Daoy (cell line): ENCODE measurements at places on chromosomes 4 and X.

GRCh38 chr4:71648448-71648847, 135.4 kb downstream of the GC start:
- no peak for DNase-seq

DNA sequence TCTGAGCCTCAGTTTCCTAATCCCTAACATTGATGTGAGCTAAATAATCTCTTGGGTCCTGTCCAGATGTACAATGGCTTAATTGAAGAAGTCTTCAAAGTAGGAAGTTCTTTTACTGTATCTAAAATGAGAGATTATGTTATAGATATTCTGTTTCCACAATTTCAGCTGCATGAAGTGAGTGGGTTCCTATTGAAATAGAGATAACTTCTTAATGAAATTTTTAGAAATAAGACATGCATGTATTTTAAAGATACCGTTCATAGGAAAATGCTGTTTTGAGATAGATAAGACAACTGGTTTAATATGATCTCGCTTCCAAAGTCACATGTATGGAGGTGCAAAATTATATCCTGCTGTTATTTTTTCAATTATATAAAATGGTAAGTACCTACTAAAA, 71.9 kb downstream of the CLDN22 start:
- DNase-seq, result no peak

- no peak for DNase-seq
These were observed 1.2 kb downstream of the CTSO start for GRCh38 chr4:155952501-155952901.

GRCh38 chr4:22988526-22988925, 295.8 kb downstream of the GBA3 start:
- no peak for DNase-seq

DNA sequence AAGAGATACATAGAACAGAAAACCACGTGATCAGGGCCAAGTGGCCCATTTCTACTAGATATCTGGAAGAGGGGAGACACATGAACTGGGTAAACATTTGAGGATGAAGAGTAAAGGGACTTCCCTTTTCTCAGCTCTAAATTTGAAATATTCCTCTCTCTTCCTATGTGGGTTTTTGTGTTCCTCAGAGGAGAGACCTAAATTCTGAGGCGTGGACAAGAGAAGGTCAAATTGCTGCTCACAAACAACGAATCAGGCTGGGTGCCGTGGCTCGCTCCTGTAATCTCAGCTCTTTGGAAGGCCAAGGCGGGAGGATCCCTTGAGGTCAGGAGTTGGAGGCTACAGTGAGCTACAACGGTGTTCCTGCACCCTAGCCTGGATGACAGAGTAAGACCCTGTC, 216.0 kb downstream of the PTTG2 start:
- no peak for DNase-seq

GRCh38 chr4:180532691-180533090, 1710.5 kb upstream of the TENM3 start:
- DNase-seq, result peak; percentile 12

- no peak for DNase-seq
These were observed 116.1 kb downstream of the FAM53A start for GRCh38 chr4:1567808-1568581.

DNA sequence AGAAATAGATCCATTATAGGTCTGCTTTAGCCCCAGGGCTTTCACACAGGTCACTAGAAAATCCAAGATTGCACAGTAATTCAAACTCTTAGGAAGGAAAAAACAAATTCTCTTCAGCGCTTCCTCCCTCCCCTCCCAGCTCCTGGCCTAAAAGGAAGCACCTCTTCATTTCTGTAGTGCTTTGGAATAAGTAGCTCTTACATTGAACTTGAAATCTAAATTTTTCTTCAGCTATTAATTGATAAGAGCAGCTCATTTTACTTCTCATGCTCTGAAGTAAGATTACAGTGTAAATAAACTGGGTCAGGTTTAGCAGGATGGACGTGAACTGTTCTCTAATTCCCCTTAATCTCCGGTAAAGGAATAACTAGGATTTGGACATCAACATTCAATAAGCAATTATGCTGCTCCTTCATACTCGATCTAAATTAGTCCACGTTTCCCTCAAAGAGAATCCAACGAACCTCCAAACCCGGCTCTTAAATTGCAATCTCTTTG, 10.9 kb upstream of the SEL1L3 start:
- DNase-seq, result no peak

DNA sequence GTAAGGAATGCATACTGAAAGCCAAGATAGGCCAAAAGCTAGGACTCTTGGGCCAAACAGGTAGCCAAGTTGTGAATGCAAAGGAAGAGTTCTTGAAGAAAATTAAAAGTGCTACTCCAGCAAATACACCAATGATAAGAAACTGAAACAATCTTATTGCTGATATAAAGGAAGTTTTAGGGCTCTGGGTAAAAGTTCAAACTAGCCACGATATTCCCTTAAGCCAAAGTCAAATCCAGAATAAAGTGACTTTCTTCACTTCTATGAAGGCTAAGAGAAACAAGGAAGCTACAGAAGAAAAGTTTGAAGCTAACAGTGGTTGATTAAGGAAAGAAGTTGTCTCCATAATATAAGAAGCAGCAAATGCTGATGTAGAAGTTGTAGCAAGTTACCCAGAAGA, 397.6 kb downstream of the PACRGL start:
- DNase-seq, result no peak

GRCh38 chrX:68754406-68754805, 74.4 kb upstream of the EFNB1 start:
- no peak for DNase-seq

DNA sequence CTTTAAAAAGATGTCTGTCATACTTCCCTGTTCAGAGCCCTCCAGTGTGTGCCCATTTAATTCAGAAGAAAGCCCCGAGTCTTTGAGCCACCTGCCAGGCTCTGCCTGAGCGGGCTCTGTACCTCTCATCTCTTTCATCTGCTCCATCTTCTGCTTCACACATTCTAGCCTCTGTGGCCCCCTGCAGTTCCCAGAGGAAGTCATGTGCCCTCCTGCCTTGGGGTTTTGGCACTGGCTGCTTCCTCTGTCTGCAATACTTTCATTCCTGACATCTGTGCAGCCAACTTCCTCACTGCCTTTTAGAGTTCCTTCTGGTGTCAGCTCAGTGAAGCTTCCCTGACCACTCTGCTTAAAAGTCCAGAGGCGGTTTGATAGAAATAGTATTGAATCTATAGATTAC, 6.2 kb upstream of the STK32B start:
- DNase-seq, result peak; percentile 51

- DNase-seq, result no peak
These were observed 1.5 kb upstream of the FAM193A start for GRCh38 chr4:2534904-2535375.

DNA sequence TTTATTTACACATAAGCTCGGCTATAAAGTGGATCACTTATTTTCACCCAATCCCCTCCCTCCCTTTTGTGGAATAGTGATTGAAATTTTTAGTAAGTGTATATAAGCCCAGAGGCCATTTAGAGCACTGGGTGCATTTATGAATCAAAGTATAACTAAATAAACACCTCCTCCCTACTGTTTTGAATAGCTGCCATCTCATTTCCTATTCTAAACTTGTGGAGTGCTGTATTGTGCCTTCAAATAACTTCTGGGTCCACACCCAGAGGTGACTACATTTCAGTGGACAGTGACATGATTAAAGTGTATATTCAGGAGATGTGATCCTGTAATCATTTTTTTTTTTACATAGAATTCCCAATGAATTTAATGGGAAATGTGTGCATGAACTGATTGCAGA, 104.9 kb downstream of the TEX13C start:
- DNase-seq, result no peak

DNA sequence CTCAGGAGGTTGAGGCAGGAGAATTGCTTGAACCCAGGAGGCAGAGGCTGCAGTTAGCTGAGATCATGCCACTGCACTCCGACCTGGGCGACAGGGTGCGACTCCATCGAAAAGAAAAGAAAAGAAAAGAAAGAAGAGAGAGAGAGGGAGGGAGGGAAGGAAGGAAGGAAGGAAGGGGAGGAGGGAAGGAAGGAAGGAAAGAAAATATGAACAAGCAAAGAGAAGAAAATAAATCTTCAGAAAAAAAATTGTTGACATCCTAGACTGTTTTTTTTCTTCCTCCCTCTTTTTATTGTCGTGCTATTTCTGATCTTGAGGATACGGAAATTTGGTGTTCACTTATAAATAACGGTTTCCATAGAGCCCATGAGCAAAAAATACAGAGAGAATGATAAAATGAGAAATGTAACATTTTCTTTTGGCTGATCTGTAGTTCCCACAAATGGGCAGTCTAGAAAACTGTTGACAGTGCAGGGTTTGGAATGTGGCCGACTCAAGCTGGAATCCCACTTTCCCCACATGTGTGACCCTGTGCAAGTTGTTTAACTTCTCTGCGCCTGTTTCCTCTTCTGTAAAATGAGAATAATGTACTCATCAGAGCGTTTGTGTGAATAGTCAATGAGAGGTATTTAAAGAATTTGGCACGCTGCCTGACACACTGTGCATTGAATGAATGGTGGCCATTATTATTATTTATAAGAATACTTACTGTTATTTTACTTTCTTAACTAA, 19.4 kb downstream of the SORBS2 start:
- peak; percentile 72 for DNase-seq

DNA sequence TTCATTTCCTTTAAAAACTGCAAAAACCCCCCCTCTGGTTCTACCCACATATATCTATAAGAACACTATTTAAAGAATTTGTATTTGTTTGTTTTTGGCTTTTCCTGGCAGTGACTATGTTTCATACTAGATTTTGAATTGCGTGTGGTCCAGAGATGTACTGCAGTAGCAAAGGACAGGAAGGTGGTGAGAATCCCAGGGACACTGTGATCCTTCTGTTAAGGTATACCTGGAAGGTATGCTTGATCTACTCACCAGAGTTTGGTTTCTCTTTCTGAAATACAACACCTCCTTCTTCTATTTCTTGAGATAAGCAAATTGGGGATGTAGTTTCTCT, 129.6 kb upstream of the RASGEF1B start:
- no peak for DNase-seq

DNA sequence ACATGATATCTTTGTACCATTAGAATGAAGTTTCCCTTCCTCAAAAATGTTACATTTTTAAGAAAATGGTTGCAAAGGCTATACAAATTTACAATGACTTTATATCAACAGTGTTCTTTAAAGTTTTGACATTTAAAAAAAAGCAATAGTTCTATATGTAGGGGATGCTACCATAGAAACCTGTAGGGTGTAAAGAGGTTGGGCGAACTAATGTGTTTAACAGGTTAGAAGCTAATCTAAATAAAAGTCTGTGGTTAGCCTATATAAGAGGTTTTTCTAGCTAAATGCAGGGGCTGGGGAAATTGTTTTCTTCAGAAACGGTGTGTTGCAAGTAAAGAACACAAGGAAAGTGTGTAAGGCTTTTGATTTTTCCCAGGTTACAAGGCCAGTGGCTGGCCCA, 73.3 kb downstream of the GBA3 start:
- DNase-seq, result no peak

DNA sequence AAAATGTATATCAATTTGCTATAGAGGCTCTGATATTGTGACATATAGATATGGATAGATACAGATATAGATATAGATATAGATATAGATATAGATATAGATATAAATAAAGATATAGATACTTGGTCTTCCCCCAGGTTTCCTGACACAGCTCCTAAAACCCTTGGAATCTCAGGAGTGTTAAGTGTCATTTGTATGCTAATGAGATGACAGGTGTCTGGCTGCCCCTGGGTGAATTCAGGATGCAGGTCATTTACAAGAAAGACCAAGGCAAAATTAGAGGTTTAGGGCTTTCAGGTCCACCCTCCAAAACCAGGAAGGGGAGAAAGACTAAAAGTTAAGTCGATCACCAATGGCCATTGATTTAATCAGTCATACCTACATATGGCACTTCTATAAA, 1034.8 kb downstream of the PDHA2 start:
- no peak for DNase-seq

DNA sequence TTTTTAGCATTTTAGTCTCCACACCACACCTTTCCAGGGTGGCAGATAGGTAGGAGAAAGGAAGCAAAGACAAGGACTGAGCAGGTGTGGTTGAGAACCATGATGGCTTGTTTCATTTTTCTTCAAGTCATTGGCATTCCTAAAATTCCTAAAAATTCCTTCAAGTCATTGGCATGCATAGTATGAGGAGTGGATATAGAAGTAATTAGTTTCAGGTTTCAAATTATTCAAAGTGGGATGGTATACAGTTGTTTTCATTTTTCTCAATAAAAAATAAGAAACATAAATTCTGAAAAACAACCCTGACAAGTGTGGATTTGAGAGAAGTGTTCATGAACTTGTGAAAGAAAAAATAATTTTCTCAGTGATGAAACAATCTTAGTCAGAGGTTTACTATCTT, 22.3 kb upstream of the HERC3 start:
- no peak for DNase-seq

DNA sequence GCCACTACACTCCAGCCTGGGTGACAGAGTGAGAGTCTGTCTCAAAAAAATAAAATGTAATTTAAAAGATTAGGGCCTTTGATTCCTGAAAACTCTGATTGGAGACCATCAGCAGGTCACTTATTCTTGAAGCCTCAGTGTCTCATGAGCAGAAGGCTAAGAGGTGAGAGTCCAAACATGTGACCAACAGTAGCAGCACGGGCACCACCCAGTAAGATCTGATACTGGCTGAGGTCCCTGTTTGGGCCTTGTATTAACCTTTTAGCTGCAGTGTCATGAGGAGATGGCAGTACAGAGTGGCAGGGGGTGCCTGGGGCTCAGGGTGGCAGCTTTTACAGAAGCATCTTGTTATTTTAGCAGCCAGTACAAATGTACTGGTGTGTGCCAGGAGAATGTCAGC, 89.3 kb downstream of the FHDC1 start:
- no peak for DNase-seq

DNA sequence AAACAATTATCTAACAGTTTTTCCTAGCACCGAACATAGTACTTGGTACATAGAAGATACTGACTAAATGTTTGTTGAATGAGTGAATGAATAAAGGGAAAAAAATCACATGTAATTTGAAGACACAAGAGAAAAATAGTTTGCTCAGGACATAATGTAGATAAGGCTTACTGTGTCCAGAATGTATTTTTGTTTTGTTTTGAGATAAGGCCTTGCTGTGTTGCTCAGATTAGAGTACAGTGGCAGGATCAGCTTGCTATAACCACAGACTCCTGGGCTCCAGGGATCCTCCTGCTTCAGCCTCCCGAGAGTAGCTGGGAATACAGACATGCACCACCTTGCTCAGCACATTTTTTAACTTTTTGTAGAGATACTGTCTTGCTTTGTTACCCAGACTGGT, 6.5 kb downstream of the FAM199X start:
- no peak for DNase-seq

- DNase-seq, result no peak
These were observed 91.9 kb downstream of the GPRIN3 start for GRCh38 chr4:89215736-89216135.

- DNase-seq, result no peak
These were observed 2343.1 kb downstream of the PCDH7 start for GRCh38 chr4:33063241-33063640.
